AG09319 (cell line): ENCODE measurements at places on chromosomes 3 and 15.

GRCh38 chr3:58237941-58238681 is 519 bp downstream of the ABHD6 start:
- DNase-seq, result no peak

DNA sequence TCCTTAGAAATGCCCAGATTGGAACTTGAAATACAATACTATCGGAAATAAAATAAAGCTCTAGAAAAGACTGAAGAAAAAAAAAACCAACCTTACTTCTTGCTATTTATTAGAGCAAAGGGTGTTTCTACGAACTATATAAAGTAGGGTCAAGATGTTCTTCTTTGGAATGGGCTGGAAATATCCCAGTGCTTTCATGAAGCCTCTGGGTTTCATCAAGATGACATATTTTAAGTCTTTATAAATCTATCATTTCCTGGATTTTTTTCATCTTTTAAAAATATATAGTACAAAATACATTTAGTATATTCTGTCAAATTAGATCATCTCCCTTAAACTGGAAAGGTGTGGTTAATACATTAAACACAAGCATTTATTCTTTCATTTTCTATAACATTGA is 978.8 kb downstream of the NAALADL2 start:
- DNase-seq, result no peak

DNA sequence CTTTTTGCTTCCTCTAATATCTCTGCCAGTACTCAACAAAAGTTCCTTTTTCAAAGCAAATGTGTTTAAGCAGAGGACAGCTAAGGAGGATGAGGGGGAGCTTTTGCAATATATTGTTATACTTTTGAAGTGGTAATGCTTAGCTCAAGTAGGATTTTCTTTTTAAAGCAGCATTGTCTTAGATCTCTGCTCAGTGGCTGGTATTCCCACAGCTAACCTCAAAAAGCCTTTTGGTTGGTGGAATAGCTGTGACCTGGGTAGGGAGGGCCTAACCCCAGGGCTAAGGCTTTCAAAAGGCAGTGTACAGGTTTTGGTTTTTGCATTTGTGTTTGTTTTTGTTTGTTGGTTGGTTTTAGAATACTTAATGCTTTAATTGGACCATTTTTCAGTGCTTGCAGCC is 76.1 kb downstream of the UBP1 start:
- DNase-seq, result no peak

GRCh38 chr3:112778353-112778948 is 68.2 kb downstream of the CD200R1L start:
- DNase-seq, result no peak

- no peak for DNase-seq
Measured at GRCh38 chr3:119976214-119976613, 118.0 kb downstream of the GSK3B start.

GRCh38 chr3:150790629-150791028 is 27.7 kb upstream of the SIAH2 start:
- DNase-seq, result no peak

GRCh38 chr3:134854254-134854653 is 59.2 kb downstream of the EPHB1 start:
- no peak for DNase-seq

- no peak for DNase-seq
Measured at GRCh38 chr3:18998069-18998468, 150.2 kb upstream of the KCNH8 start.

DNA sequence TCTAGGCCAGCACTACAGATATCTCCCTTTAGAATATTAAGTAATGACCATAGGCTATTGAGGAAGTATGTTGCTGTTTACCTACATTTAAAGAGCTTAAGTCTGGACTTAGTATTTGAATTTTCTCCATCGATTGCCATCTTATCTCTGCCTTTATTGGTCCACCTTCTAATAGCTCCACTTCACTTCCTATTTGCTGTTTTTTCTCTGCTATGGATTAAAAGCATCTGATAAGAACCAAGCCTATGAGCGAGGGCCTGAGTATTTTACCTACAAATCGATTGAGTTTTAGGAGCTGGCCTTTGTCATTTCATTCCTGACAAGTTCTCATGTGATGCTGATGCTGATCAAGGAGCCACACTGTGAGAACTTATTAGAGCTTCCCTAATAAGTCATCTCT is 52.6 kb upstream of the AKAP13 start:
- DNase-seq, result no peak
